ENCODE measurements at places on chromosomes 16 and 17.

DNA sequence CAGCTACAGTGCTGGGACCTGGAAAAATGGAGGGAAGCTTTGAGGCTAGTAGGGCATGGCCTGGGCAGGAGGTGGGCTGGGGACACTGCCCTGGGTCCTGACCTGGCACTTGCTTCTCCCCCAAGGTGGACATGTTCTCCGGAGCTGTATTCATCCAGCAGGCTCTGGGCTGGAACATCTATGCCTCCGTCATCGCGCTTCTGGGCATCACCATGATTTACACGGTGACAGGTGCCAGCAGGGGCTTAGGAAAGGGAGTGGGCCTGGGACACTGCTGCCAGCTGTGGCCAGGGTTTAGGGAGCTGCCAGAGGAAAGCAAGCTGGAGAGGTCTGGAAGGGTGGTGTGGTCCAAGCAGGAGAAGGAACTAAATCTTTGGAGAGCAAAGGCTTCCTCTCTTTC lies 3.1 kb downstream of the SLC5A2 start:
- no peak for DNase-seq

DNA sequence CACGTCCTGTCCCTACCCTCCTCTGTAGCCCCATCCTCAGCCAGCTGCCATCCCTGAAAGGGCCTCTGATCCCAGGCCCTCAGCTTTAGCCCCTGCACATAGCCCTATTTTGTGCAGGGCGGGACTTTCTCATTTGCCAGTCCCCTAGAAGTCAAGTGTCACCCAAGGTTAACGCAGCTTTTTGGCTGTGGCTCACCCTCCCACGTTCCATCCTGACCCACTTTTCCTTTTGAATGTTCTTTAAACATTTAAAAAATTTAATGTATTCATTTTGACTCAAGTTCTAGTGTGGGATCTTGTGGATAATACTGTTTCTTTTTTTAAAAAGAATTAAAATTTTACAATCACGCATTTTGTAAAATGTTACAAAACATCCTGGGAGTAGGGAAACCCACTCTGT lies 62.2 kb upstream of the LGALS9 start:
- no peak for DNase-seq

GRCh38 chr16:67260426-67261063 lies 11.8 kb downstream of the SLC9A5 start:
- no peak for DNase-seq

GRCh38 chr16:78884204-78884603 lies 716.3 kb downstream of the MAF start:
- no peak for DNase-seq

DNA sequence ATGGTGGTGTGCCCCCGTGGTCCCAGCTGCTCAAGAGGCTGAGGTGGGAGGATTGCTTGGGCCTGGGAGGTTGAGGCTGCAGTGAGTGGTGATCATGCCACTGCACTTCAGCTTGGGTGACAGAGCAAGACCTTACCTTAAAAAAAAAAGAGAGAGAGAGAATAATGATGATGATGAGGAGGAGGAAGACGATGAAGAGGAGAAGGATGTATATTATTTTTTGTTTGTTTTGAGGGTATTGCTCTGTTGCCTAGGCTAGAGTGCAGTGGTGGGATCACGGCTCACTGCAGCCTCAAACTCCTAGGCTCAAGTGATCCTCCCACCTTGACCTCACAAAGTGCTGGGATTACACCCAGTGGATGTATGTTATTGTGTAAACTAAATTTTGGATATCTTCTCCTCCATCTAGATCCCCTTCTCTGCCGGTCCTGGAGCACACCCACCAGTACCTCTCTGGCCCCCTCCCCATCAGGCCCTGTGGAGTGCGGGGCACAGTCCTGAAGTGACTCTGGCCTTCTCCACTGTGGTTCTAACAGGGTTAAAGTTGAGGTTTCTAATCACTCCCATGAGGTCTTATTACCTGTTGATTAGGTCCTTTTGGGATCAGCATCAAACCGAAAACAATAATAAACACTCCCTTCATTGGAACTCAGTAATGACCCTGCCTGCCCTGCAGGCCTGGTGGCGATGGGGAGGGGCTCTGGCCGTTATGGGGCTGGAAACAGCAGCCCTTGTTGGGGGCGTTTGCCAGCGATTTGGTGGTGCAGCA lies 60.5 kb upstream of the ZFHX3 start:
- DNase-seq, result no peak

DNA sequence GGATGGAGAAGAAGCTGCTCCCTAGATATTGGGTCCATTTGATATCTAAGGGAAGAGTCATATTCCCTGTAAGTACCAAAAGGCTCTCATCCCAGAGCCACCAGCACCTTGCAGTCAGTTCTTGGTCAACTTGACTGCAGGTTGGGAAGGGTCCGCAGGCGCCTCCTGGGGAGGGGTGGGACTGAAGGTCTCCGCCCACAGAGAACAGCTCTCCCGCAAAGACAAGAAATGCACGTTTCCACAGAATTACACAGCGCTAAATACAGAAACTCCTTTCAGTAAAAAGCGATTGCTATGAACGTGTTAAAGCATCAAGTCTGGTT lies 864 bp upstream of the CTCF start:
- no peak for DNase-seq

GRCh38 chr16:17379121-17379571 lies 91.6 kb downstream of the XYLT1 start:
- no peak for DNase-seq

- DNase-seq, result no peak
Measured at GRCh38 chr16:15950161-15950854, 892 bp downstream of the ABCC1 start.

GRCh38 chr17:60006160-60006559 lies 41.6 kb upstream of the RNFT1 start:
- no peak for DNase-seq
